ENCODE measurements at places on chromosomes 1 and 21.

DNA sequence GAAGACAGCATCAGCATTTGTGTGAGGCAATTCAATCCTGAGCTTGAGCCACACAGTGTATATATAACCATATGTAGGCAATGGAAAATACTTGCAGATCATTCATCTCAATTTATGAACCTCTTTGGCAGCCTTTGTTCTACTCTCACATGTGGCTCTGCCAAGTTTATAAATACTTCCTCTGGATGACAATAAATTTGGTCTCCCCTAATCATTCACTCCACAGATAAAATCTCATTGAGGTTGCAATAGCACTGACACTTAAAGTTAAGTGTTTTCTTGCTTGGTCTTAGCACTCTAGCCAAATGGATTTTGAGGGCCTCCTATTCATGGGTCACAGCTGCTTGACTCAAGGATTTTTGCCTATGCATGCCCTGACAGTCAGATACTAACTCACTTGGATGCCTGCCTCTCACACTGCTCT lies 136.6 kb upstream of the VANGL1 start:
- DNase-seq = no peak

DNA sequence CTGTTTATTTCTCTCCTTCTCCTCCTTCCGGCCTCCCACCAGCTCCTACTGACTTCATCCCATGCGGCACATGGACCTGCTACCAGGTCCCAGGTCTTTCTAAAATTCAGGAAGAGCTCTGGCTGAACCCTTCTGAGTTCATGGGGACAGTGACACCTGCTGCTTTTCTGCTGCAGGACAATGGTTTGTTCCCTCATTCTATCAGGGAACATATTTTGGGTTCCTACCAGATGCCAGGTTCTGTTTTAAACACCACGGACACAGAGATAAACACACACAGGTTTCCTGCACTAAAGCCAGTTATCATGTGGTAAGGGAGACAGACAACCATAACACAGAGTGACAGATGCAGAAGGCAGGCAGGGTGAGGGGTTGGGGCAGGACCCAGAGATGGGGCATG lies 114.0 kb upstream of the RAB4A start:
- no peak for DNase-seq

GRCh38 chr1:30575066-30575465 lies 148.3 kb downstream of the MATN1 start:
- DNase-seq = no peak

GRCh38 chr1:36122062-36123030 lies 2.7 kb downstream of the COL8A2 start:
- no peak for DNase-seq

- no peak for DNase-seq
Measured at GRCh38 chr1:21182181-21182731, 5.6 kb upstream of the EIF4G3 start.

All from sciatic nerve (tissue), 2 donors.